Stimulated activated CD4-positive, alpha-beta T cell treated with anti-CD3 and anti-CD28 coated beads, TNF-alpha, amount 100 ng/mL, for 48 hours (primary cell): ENCODE measurements at places on chromosomes 4 and X.

DNA sequence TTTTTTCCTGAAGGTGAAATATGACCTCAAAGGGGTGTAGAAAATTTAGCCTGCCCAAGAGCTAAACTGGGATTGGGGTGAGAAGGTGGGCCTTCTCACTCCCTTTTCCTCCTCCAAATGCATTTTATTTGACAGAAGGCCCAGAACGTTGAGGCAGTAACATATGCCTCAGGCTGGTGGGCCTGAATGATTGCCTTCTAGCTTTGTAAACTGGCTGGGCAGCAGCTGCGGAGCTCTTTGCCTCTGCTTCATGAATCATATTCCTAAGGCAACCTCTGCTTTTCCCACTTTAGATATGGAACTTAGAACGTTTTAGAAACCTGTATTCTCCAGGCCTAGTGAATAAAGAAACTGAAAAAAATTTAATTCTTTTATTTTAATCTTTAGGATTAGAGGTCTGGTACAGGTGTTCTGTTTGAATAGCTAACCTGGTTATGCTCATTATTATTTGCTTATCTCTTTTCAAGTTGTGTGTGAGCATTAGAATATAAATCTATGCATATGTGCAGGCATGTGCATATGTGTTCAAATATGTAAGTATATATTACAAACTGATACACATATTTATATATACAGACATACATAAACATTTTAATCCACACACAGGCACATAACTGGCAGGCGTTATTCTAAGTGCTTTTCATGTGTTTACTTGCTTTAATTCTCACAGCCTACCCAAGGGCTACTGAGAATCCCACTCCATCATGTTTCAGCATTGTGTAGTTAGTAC is 11.5 kb downstream of the PRDM8 start:
- no peak for DNase-seq

- DNase-seq, result no peak
Observed at GRCh38 chr4:1240721-1241465, 8.0 kb downstream of the CTBP1 start.

DNA sequence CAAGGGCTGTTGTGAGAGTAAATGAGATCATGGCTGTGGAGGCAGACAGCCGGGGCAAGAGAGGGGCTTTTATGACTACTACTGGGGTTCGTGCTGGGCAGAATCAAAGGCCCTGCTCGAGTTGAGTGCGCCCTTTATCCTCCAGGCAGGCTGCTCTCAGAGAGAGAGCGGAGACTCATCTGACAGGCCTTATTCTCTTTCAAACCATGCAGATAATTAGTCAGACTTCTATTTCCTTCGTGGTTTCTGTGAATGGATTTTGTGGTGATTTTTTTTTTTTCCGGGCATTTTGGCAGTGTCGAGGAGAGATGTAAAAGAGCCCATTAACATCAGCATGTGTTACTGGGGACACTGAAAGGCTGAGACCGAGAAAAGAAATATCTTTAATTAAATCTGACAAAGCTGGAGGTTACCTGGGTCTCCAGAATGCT is 73.6 kb downstream of the MED28 start:
- no peak for DNase-seq

DNA sequence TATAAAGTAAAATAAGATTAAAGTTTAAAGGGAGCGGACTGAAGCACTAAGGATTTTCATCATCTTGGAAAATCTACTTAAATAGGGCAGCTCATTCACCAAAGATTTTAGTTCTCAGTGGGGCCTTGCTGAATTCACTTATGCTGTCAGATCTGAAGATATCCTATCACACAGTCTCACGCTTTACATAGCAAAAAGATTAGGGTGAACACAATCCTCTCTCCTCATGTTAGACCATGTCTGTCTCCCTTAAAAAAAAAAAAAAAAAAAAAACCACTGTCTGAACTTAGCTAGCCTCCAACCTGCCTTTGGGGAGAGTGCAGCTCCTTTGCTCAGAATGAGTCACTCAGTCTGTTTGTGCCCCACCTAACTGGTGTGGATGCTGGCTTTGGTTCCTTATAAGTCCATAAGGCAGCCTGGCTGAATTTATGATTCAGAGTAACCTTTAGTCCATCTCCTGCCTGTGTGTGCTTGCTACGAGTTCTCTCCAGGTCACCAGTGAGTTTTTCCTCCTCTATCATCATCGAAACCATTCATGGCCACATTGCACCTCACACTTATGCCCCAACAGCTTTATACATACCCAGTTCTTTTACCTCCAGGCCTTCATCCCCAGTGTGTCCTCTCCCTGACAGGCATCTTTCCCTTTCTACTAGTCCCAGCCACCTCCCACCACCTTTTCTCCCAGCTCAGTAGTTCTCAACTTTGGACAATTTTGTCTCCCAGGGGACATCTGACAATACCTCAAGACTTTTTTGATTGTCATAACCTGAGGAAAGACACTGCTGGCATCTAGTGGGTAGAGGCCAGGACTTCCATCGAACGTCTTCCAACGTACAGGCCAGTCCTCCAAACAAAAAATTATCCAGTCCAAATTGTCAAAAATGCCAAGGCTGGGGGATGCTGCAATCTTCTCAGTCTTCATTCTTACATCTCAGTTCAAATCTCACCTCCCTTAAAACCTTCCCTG is 220.7 kb upstream of the EMCN start:
- no peak for DNase-seq

- no peak for DNase-seq
Observed at GRCh38 chr4:82851885-82852750, 38.8 kb downstream of the SEC31A start.

DNA sequence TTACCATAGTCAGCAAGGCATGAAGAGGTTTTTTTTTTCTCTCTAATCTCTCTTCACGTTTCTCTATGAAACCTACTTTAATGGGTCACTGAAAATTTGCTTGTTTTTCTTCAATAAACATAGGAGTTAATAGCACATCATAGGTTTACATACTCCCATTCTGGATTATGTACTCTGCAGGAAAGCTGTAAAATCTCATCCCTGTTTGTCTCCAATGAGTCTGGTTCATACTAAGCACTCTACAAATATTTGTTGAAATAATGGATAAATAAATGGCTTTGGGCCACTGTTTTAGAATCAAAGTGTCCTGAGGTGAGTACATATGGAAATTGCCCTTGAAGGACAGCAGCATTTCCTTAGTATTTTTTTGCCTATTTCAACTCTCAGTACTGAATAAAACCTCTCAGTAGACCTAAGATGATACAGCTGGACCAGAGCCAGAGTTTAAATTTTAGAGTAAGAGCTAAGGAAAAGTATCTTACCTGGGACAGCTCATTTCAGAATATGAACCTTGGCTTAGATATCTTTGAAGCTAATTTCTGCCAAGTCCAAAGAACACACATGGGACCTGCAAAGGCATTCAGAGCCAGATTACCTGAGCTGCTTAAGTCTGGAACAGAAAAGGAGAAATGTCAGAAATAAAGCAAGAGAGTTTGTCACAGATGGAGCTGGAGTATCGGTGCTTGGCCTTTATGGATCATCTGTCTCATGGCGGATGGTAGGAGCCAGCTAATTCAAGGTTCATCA is 34.4 kb downstream of the PF4 start:
- DNase-seq, result no peak

- no peak for DNase-seq
Observed at GRCh38 chr4:1776521-1777161, 16.5 kb upstream of the FGFR3 start.

- no peak for DNase-seq
Observed at GRCh38 chrX:107552930-107553329, 75.4 kb upstream of the PRPS1 start.

DNA sequence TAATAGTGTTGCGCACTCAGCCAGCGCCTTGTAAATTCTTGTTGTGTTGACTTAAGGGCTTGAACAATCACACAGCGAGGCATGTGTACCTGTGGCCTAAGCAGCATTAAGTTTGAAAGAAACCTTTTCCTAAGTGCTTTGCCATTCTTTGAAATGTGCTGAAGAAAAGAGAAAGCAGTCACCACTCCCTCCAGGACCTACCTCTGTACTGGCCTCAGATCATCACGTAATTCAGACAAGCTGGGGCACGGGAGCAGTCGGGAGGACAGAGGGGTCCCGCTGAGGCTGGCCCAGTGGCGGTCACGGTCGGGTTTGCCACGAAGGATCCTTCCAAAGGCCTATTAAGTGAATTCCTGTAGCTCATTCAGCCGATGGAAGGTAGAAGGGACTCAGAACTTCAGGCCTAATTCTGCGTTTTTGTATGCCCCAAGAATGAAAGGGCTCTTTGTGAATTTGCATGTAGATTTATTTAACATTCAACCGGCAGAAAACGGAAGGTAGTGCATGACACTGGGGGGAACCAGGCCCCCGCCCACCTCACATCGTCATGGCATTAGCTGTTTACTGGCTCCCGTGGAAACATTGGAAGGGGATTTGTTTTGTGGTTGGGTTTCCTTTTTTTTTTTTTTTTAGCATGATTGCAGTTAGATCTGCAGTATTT is 106.3 kb downstream of the TRAPPC11 start:
- no peak for DNase-seq

DNA sequence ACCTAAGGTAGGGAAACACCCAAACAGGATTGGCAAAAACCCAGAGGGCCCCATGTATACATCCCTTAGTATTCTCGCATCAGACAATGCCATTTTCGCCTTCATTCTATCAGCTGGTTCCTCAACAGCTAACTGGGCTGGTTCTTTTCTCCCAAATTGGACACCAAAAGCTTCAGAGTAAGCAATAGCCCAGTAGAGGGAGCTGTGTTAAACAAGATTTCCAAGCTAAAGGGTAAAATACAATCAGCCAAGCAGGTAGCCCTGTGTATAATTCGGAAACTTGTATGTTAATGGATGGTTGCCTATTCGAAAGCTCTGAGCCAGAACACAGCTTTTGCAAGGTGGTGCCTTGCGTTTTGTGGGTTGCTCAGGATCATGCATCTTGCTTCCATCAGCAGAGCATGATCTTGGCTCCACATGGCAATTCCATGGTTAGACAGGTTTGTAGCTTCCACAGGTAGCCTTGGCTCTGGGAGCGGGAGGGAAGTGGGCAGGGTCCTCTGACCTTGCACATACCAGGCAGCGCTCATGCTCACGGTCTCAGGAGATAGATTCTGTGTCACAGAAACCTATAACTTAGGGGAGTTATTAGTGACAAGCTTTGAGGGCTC is 115.2 kb upstream of the LNX1 start:
- DNase-seq, result no peak

DNA sequence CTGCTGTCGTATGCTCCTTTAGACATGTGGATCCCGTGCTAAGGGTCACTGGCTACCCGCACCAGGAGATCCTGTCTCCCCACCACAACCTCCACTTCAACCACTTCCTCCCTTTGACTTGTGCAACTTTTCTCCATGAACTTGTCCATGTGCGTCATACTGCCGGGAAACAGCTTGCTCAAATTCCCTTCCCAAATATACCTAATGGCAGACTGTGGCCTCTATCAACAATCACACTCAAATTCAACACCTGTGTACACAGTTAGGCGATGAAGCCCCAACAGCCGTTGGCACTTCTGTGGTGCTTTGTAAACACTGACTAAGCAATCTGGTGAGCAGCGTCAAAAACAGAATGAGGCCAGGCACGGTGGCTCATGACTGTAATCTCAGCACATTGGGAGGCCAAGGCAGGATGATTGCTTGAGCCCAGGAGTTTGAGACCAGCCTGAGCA is 49.5 kb downstream of the CD99L2 start:
- DNase-seq, result no peak
